ENCODE measurements at places on chromosomes 7 and 10.

- DNase-seq: no peak
These were observed 100.6 kb upstream of the DIP2C start for GRCh38 chr10:789831-790701.

- peak; percentile 51 for DNase-seq
These were observed 180.5 kb upstream of the PRSS58 start for GRCh38 chr7:142438235-142438922.

DNA sequence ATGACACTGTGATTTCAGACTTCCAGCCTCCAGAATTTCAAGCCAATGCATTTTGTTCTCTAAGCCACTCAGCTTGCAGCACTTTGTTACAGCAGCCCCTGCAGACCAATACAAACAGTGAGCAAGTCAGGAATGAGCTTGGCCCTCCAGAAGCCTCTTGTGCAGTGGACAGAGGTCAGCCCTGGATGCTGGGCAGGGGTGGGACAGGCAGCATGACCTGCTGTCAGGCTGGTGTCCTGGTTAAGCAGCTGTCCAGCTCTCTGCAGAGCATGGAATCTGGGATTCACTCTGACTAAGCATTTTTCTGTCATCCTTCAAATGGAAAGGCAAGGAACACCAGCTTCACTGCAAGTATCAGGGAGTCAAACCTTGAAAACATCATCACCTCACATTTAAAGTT is 85.5 kb upstream of the GDF10 start:
- no peak for DNase-seq

GRCh38 chr7:3272691-3273141 is 28.3 kb upstream of the SDK1 start:
- DNase-seq: no peak

- DNase-seq: no peak
These were observed 193.8 kb upstream of the PHYHIPL start for GRCh38 chr10:58982470-58983239.

DNA sequence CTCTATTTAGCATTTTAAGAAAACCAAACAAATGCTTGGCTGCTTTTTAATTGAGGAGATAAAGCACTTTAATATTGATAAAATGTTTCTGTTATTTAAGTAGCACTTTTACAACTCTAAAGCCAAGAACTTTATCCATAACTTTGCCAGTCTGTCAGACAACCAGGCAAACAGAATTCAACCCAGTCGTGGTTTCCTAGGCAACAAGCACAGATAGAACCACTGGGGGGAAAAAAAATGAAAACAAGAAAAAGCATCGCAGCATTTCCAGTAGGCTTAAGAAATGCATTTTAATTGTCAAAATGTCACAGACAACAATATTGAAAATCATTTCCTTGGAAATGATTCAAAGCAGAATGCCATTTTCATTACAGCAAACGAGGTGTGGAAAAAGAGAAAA is 323.4 kb downstream of the PARD3 start:
- no peak for DNase-seq

- no peak for DNase-seq
These were observed 177.4 kb upstream of the PRR15 start for GRCh38 chr7:29386196-29386765.

DNA sequence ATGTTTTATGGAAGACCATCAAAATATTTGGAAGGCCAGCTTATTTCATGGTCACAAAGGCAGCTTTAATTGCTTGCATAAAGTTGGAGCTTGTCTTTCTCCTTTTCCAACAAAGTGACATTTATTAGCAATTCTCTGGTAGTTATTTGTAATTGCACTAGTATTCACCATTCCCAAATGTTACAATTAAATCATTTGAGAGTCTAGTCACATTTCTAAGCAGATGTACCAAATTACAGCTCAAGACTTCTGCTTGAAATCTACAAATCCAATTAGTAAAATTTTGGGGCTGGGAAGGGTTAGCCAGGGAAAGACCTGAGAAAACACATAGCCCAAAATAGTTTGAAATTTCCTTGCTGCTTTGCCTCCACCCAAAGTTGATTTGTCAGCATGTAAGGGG is 376.1 kb upstream of the LRGUK start:
- DNase-seq: no peak

DNA sequence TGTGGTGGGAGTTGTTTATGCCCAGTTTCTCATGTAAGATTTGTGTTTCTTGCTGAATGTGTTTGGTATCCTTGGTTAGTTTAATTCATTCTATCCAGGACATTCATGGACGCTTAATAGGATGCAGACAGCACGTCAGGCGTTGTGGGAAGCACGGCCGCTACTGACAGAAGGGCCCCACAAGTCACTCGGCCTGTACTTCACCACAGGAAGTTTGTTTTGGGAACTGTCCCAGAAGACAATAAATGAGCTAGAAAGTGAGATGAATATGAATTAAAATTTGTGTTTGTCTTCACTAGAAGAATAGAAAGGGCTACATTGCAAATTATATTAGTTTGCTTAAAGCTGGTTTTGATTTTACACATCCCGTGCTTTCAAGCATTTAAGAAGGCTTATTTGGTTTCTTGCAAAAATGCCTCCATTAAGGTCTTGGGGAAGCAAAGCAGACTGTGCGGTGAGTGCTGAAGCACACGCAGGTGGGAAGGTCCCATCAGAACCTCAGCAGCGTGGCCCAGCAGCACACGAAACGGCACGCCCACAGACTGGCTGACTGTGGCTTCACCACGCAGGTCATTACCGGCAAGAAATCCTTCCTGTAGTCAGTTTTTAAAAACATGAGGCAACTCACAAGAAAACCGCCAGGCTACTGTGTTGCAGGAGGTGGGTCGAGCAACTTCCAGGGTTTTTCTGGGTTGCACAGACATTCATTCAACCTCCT is 74.1 kb downstream of the VIPR2 start:
- DNase-seq: no peak

DNA sequence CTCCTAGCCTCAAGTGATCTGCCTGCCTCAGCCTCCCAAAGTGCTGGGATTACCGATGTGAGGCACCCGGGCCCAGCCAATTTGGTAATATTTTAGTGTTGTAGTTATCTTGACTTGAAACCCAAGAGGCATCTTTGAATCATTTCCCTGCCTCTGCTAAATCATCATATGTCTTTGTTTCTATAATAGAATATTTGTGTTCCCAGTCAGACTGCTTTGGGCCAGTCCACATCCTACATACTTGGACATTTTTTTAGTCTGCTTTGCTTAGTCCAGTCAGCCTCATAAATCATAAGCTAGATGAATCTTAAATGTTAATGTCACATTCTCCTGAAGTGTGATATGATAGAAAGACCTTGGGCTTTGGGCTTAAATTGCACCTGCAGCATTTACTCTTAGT is 5.9 kb downstream of the STAM start:
- no peak for DNase-seq

DNA sequence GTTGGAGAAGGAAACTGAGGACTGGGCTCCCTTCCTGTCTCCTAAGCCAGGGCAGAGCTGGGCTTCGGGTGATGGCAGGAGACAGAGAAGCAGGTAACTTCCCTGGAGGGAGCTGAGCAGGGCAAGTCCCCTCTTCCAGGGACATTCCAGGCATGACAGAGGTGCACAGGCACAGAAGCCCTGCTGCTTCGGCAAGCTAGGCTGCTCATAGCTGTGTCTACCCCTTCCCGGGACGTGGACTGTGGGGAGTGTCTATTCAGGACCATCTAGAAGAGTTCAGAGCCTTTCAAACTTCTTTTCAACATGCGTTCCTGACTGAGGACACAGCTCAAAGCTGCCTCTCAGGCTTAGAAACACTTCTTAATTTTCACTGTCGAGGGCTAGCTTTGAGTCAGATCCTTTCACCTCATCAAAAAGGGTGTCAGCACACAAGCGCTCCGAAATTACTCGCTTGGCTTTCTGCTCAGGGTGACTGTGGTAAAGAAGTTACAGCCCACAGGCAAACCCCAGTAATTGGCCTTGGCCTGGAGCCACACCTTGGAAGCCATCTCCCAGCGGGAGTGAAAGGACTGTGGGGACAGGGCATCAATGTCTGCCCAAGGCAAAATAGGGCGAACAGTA is 63.7 kb upstream of the STEAP1B start:
- DNase-seq: peak; percentile 44

DNA sequence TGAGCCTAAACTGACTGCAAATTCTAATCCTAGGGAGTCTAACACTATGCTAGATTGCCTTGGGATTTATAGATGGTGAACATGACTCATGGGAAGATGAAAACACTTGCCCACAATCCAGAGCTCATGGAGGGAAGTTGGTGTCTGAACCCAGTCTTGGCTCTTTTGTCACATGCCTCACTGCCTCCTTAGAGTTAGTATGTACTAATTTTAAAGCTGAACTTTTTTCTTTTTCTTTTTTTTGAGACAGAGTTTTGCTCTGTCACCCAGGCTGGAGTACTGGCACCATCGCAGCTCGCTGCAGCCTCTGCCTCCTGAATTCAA is 14.4 kb downstream of the MRPL32 start:
- DNase-seq: no peak

DNA sequence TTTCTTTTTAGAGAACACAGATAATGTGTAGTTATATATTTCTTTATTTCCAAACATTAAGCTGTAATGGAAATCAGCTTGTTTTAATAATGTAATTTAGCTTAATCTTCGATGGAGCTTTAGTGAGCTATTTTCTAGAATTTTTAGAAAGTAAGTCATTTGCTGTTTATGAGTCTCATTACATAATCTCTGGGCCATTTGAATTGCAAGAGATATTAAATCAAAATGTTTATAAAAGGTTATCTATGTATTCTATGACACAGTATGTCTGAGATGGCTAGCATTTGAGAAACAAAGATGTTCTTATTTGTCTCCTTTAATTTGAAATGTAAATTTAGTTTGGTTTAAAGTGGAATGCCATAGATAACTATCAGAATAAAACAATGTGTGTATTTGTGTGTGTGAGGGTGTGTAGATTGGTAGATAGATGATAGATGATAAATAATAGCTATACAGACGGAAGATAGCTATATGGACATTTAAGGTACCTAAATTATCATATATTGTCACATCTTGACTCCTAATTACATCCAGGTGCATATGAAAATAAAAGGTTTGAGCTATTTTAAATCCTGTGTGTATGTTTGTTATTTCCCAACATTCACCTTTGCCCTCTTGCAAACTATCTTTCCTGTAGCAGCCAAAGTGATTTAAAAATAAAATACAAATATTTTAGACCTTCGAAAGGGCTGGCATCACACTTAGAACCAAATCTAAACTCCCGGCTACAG is 478.0 kb upstream of the KLF6 start:
- no peak for DNase-seq

DNA sequence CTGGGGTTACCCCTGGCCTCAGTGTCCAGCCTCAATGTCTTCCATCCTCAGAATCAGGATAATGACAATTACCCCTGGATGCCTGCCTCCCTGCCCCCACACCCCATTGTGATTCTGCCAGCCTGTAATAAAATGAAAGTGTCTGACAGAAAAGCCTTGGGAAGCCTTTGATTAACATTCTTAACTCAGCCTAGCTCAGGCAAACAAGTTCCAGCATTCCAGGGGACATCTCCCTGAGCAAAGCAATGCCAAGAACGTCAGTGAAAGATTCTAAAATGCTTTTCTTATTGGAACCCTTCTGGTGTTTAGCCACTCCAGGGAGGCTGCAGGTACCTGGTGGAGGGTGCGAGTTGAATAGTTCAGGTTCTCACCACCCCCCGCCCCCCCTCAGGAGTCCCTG is 18.7 kb downstream of the AFAP1L2 start:
- DNase-seq: no peak

DNA sequence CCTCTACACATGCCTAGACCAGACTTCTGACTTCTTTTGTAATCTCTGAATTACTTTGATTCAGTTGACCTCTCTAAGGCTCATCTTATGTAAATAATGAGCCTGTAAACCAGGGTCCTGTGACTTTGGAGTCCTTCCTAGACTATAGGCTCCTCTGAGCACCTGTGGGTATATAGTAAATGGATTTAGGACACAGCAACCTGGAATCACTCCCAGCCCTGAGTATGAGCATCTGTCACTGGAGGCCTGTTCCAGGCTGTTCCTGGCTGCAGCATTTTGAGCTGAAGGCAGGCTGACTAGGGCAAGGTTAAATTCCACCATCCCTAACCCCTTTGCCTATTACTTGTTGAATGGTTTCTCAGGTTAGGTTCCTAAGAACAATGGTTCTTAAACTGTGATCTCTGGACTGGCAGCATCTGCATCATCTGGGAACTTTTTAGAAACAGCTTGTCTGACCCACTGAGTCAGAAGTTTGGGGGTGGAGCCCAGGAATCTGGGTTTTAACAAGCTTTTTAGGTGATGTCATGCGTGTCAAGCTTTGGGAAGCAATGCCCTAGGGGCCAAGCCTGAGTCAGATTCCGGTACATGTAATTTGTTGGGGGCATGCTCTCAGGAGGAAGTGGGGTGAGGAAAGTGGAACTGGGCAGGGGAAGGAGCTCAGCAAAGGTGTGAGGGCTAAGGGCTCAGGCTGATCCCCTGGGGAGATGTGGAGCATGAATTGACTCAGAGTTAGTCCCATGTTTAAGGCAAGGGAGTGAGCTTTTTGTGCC is 28.2 kb downstream of the MINDY4 start:
- no peak for DNase-seq

- no peak for DNase-seq
These were observed 232.5 kb downstream of the SKIDA1 start for GRCh38 chr10:21292763-21293517.

DNA sequence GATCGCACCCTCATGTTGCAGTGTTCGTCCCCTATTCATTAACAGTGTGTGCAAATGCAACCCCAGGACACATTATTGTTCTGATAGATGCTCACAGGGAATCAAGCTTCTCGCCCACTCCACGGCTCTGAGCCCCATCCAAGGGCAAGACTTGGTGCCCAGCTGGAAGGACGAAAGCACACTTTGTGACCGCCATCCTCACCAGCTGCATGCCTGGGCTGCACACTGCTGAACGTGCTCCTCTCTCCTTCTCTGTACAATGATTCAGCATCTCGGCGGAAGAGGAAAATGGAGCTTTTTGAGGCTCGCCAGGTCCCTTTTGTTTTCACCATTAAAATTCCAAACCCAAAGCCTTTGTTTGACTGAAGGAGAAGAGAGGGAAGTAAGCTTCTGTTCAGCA is 41.9 kb downstream of the MKI67 start:
- DNase-seq: no peak

DNA sequence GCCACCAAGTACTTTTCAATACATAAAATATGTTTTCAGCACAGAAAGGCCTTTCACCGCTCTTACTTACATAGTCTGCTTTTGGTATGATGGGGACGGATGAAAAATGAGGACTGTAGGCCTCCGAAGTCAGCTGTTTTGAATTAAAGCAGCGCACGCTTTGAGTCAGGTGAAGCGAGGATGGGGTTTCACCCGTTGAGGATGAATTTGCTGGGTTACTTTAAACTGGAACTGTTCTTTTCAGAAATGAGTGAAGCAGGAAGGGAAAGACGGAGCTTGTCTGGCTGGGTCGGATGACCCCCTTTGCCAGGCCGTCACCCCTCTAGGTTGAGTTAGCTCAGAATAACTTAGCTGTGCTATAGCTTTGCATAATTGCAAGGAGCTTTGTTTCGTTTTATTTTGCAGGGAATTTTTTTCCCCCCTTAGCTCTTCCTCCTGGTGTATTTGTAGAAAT is 40.0 kb downstream of the CUX1 start:
- DNase-seq: no peak
